Stimulated activated naive CD4-positive, alpha-beta T cell treated with Interleukin-2 at 50 U/mL for 16 hours (primary cell): ENCODE measurements at places on chromosomes 3 and 15.

- no peak for DNase-seq
Measured at GRCh38 chr3:39137435-39137936, 15.9 kb downstream of the CSRNP1 start.

GRCh38 chr15:90671216-90671615, 45.9 kb upstream of the BLM start:
- no peak for DNase-seq

DNA sequence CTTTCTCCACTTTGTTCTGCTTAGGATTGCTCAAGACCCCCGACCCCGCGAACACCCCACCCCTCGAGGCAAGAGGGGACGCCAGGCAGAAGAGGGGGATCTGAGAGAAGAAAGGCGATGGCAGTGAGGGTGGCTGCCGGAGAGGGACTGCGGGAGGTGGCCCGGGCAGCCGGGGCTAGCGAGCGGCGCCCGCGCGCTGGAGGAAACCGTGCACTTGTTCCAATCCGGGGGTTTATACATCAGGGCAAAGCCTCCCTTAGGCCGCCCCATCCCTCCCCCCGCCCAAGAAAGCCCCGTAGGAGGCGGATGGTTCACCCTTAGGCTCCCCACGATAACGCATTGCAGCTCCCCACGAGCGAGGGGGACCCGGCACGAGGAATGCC, 475 bp downstream of the ERC2 start:
- no peak for DNase-seq

- no peak for DNase-seq
Measured at GRCh38 chr3:177190756-177191681, 6.3 kb downstream of the TBL1XR1 start.

- DNase-seq: no peak
Measured at GRCh38 chr3:157631478-157631877, 128.3 kb upstream of the VEPH1 start.

DNA sequence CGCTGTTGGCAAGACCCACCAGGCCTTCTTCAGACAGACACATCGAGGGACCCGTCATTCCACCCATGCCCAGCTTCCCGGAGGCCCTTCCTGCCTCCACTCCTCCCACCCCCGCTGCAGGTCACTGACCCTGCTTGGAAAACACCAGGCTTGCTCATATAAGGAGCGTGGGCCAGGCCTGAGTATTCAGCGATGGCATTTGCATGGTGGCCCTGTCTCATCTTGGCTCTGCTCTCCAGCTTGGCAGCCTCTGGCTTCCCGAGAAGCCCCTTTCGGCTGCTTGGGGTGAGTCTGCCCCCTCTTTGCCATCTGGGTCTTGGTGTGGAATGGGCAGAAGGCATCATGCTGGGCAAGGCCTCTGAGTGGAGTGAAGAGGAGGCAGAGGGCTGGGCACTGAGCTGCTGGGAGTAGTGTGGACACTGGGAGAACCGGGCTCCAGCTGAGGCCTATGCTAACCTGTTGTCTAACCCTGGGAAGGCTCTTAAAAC, at the start of gene ITIH3:
TSS of gene ITIH3 (plus strand) at position 185 of the 488 bp plus-strand sequence. CDS start at position 193, 8 bp downstream.
- DNase-seq: no peak

- no peak for DNase-seq
Measured at GRCh38 chr3:50817756-50818529, 143.2 kb downstream of the DOCK3 start.

DNA sequence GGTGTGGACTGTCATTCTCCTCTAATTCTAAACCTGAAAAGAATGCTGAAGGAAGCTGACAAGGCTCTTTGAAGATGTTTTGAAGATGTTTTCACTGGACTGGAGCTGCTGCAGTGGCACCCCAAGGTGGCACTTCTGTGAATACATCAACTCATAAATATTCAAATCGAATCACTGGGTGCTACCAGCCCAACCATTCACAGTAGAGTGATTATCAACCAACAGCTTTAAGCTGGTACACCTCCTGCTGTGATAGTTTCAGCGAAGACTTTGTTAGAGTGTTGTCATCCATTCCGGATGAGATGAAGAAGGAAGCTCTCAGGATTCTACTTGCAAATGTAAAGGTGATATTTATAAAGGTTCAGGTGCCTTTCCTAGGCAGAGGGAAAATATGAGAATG, 106.6 kb downstream of the LSAMP start:
- DNase-seq: no peak

DNA sequence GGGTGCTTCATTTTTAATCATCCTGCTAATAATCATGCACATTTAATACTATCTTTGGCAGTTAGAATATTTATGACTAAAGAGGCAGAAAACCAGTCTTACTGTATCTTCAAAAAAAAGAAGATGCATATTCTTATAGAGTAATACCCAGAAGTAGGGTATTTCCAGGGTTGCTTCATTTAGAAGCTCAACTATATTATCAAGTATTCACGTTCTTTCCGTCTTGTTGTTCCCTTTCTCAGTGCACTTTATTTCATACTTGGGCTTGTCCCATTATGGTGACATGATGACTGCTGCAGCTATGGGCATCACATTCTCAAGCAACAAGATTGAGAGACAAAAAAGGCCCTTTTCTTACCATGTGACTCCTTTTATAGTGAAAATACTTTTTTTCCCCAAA, 96.8 kb upstream of the ASB14 start:
- DNase-seq: no peak

DNA sequence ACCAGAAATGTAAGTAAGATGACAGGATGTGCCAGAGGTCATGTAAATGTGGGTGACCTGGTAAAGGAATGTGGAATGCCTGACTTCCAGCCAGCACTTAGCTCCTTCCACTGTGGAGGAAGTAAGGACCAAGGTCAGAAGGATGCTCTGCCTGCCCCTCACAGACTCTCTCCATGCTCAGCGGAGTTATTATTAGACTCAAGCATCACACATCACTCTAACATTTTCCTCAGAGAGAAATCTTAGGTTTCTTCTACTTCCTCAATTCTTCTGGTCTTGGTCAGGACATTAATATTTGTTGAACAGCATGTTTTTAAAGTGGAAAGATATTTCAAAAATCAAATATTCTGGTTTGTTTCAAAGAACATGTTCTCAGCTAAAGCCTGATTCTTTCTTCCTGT, 231.4 kb upstream of the WNT5A start:
- no peak for DNase-seq

GRCh38 chr3:138468886-138469285, 34.5 kb downstream of the ESYT3 start:
- DNase-seq: no peak

DNA sequence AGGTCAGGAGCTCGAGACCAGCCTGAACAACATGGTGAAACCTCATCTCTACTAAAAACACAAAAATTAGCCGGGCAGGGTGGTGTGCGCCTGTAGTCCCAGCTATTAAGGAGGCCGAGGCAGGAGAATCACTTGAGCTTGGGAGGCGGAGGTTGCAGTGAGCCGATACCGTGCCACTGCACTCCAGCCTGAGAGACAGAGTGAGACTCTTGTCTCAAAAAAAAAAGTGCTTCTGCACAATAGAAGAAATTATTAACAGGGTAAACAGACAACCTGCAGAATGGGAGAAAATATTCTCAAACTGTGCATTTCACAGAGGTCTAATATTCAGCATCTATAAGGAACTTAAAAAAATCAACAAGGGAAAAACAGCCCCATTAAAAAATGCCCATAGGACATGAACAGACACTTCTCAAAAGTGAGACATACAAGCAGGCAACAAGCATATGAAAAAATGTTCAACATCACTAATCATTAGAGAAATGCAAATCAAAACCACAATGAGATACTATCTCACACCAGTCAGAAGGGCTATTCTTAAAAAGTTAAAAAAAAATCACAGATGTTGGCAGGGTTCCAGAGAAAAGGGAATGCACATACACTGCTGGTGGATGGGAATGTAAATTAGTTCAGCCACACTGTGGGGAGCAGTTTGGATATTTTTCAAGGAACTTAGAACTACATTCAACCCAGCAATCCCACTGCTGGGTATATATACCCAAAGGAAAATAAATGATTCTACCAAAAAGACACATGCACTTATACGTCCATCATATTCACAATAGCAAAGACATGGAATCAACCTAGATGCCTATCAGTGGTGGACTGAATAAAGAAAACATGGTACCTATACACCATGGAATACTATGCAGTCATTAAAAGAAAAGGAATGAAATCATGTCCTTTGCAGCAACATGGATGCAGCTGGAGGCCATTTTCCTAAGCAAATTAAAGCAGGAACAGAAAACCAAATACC, 75.5 kb downstream of the MSL2 start:
- no peak for DNase-seq

DNA sequence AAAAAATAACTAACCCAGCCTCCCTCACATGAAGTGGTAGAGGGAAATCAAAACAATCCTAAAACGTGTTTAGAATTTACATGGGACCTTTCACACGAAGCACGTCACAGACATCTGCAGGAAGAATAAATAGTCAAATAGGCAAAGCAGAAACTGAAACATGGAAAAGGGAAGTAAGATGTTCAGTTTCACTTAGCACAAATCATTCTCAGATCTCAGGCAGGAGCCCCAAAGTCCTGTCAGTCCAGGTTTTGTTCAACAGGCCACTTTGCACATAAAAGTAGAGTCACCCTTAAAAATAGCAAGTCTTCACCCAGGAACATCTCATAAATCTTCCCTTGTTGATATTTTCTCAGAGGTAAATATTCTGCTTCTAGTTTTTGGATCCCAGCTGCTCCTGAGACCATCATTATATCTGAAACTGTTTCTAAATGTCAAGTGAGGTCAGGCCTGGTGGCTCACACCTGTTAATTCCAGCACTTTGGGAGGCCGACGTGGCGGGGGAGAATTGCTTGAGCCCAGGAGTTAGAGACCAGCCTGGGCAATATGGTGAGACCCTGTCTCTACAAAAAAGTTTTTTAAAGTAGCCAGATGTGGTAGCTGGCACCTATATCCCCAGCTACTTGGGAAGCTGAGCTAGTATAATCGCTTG, 1.9 kb downstream of the RUBCN start:
- DNase-seq: no peak

- DNase-seq: peak; percentile 22
Measured at GRCh38 chr3:157128771-157129681, 30.9 kb downstream of the CCNL1 start.

DNA sequence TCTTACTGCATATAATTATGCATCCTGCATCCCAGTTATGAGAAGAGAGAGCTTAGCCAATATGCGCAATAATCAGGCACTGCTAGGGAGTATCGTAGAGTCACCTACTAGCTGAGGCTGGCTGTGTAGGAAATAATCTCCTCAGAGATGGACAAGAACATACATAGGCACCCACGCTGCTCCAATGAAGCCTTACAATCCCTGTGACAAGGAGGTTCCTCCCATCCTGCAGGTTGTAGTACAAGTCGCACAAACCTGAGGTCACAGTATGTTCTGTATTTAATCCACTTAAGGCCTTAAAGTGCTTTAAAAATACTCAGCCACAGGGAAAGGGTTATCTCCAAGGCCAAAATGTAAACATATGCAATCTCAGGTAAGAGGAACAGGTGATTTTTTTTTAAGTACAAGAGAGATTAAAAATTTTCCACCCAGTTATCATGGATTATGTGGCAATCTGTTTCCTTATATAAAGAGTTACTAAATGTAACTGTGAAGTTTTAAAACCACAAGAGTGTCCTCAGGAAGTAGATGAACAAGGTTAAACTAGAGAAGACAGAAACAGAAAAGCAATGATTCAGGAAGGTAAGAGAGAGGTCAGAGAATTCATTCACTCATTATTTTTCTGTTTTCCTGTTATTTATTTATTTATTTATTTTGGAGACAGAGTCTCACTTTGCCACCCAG, 7.5 kb upstream of the COLQ start:
- DNase-seq: no peak

DNA sequence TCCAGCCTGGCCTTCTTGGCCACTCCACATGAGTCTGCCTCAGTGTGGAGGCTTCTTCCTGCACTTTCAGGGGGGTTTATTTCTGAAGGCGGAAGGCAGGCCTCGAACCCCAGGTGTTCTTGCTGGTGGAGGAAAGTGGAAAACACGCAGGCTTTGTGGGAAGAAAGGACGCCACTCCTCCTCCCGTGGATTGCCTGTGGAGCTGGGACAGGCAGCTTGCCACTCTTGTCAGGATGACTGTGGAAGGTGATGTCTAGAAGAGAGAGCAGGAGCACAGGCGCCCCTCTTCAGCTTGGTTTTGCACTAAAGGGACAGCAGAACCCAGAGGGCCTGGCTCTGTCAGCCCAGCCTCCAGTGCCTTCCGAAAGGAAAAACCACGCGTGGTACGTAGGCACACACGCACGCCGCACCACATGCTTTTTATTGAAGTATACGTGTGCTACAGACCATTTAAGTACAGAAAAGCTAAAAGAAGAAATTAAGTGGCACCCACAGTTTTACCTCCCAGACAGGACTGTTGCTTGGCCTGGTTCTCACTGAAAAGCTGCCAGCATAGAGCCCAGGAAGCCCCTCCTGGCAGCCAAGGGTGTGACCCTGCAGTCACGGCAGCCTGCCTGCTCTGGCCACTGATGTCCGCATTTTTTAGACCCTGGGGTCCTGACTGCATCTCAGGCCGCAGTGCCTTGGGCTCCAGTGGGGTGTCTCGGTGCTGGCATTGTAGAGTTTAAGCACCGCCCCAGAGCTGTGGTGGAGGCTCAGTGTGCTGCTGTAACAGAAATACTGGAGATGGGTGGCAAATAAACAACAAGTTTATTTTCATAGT, 21.6 kb downstream of the KLF13 start:
- no peak for DNase-seq

DNA sequence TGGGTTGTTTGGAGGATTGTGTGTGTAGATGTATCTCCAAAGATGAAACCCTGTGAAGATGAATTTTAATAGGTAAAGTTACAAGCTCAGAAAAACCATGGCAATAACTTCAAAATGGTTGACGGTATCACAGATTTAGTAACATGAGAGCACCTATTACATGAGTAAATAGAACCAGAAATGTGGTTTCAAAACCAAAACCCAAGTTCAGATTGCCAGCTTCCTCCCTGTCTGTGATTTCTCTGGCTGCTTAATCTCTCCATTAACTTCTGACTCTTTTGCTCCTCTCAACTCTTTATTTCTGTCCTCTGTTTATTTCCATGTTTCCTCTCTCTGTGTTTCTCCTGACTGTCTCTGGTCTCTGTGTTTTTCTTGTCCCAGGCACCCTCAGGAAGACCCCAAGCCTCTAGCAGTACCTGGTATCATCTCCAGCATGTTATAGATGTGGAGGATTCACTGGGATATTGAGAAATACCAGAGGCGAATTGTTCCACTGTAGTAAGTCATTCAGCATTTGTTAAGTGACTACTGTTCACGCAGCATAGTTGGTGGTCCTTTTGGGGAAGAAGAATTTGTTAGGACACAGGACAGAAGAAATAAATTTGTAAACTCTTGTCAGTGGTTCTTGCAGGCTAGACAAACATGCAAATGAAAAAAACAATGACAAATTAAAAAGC, 138.8 kb downstream of the BBX start:
- no peak for DNase-seq

- DNase-seq: no peak
Measured at GRCh38 chr15:42736178-42736792, 643 bp downstream of the CDAN1 start.

- DNase-seq: no peak
Measured at GRCh38 chr15:90205886-90206285, 4.8 kb downstream of the SEMA4B start.

DNA sequence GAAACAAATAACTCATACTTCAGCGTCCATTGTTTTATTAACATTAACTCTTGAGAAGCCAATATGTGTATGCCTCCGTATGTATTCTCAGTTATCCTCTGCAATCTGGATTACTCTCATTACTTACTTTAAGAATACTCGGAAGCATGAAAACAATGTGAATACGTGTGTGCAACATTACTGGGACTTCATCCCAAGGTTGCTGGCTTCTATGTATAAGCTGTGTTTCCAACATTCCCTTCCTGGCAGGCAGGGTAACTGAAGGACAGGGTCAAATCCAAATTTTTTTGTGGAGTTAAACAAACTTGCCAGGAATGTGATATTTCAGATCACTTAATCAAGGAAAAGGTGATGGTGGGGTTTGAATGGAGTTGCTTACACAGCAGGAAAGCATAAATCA, 34.5 kb upstream of the NR1I2 start:
- DNase-seq: no peak

GRCh38 chr3:190718097-190718496, 144.4 kb downstream of the GMNC start:
- no peak for DNase-seq
